OCI-LY7 (cell line): ENCODE measurements at places on chromosomes 7 and 10. TPM values are rescaled to one million over a fixed set of nuclear protein-coding genes. Genes with fewer than 3 reads are reported as not detected.

The GIGYF1 gene
- 52.0 and 58.8 TPM in 2 replicates for total RNA-seq

The NPSR1 gene
- not detected in 2 replicates for total RNA-seq

The PAPOLB gene
- 0.07 TPM in 1 of 2 replicates, not detected in the other for total RNA-seq

The STAG3 gene
- 70.2 and 79.2 TPM in 2 replicates for total RNA-seq

The CCL24 gene
- not detected in 2 replicates for total RNA-seq

The GIMAP2 gene
- total RNA-seq, result 0.79 TPM in 1 of 2 replicates, not detected in the other

The AKR1C8 gene
- not detected in 2 replicates for total RNA-seq

The C1QL3 gene
- total RNA-seq, result not detected in 2 replicates

The GIMAP6 gene
- not detected in 2 replicates for total RNA-seq

The PNPLA8 gene
- total RNA-seq, result 26.4 and 31.4 TPM in 2 replicates

The CCAR1 gene
- total RNA-seq, result 120 and 126 TPM in 2 replicates

The C10orf53 gene
- total RNA-seq, result not detected in 2 replicates

The FAM241B gene
- not detected in 2 replicates for total RNA-seq

The AGBL3 gene
- 4.9 and 7.1 TPM in 2 replicates for total RNA-seq

The ITPRID1 gene
- total RNA-seq, result not detected in 2 replicates

The NDUFB8 gene
- total RNA-seq, result 209 TPM in 2 replicates

The SLC39A12 gene
- not detected in 2 replicates for total RNA-seq

The TMEM270 gene
- total RNA-seq, result not detected in 2 replicates

The SFR1 gene
- 13.9 and 18.0 TPM in 2 replicates for total RNA-seq

The HOXA7 gene
- 0.42 and 1.2 TPM in 2 replicates for total RNA-seq

The NCF1 gene
- 96.0 and 100 TPM in 2 replicates for total RNA-seq

The SHTN1 gene
- total RNA-seq, result not detected in 2 replicates

The MYOZ1 gene
- not detected in 2 replicates for total RNA-seq

The RNF32 gene
- 3.6 and 3.9 TPM in 2 replicates for total RNA-seq

The THSD7A gene
- not detected in 2 replicates for total RNA-seq

The TACC2 gene
- total RNA-seq, result not detected in 2 replicates

The CCDC172 gene
- not detected in 2 replicates for total RNA-seq

The RNF133 gene
- total RNA-seq, result not detected in 2 replicates

The MOSPD3 gene
- 10.4 and 15.1 TPM in 2 replicates for total RNA-seq

The SERPINE1 gene
- total RNA-seq, result 0.30 and 0.42 TPM in 2 replicates

The PTPRZ1 gene
- total RNA-seq, result not detected in 2 replicates

The TFEC gene
- 1.5 and 2.2 TPM in 2 replicates for total RNA-seq

The DRGX gene
- not detected in 2 replicates for total RNA-seq
